ENCODE measurements at places on chromosomes 1 and 21.

DNA sequence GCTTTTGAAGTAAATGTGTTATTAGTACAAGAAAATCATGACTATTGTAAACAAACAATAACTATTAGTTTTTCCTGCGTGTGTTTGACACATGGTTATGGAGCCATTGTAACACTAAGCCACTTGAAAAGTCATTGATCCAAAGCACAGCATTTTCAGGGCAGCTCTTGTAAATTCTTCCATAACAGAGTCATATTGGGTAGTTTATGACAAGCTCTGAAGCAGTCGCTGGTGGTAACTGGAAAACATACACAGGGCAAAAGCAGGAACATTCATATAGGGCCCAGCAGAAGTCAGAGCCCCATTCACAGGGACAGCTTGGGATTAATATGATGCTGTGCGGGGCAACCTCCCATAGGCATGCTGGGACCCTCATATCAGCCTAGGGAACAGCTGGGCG is 483.2 kb upstream of the PTBP2 start:
- no peak for DNase-seq

GRCh38 chr1:244639561-244639960 is 13.4 kb upstream of the DESI2 start:
- DNase-seq: no peak

DNA sequence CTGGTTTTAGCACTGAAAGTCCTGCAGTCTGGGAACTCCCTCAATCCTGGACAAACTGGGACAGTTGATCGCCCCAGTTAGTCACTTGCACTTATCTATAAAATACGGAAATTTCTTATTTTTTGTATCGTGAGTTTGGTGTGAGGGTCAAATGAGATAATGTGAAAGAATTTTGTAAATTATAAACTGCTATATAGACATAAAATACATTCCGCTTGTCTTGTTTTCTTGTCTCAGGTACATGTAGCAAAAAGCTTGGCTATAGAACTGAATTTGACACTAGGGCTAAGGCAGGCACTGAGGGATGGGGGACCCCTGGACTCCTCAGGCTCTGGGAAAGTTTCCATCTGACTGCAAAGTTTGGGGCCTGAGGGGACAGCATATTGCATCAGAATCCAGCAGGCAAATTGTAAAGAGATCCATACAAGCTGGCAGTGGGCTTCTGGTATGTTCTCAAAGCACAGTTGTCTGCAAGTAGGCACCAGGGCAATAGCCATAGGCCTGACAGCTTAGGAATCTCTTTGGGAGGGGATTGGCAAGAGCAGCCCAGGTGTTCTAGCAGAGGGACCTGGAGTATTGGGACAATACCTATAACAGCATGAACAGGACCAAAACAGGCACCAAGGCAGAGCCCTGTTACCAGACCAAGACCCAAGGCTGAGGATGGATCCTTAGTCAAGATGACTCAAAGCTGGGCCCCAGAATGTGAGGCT is 44.3 kb downstream of the S1PR1 start:
- no peak for DNase-seq

DNA sequence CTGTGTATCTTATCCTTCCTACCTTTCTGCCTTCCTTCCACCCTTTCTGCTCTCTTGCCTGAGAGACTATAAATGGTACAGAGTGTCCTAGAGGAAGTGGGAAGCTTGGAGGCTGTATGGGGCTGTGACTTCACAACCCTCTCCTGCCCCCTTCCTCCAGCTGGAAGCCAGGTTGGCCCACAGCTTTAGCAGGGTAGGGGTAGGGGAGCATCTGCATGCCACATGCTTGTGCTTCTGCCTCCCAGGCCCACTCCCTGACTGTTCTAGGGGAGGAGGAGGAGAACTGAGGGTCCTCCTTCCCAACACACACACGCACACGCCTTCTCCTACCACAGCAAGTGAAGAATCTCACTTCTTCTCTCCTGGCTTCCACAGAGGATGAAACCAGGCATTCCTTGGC is 3.9 kb upstream of the SLC27A3 start:
- no peak for DNase-seq

DNA sequence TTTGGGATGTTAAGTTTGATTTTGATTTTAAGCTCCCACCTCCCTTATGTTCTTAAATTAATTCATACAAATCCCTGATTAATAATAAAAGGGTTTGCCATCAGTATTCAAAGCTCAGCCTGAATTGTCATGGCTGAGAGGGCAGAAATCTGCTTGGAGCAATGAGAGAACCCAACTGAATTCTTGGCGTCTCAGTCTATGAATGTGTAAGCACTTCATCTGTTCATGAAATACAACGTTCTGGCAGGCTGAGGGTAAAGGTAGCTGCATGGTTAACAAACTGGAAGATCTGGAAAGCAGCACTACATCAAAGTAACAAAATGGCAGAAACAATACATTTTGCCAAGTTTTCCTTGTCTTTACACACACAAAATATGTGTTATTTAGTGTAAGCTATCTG is 95.3 kb downstream of the ACBD6 start:
- no peak for DNase-seq

DNA sequence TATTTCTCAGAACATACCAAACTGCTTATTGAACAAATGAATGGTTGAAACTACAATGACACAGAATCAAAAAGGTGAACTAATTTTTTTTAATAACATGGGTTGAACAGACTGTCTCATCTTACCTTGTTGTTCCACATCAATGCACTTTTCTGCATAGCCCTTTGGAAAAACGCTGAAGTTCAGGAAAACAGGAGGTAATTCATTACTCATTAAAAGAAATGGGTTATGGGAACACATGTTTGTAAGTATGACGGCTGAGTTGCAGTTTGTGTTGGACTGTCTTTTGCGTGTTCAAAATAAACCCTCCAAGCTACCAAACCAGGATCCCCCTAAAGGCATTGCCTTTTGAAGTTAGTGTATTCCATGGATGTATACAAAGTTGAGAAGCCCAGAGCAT is 514.9 kb upstream of the PKN2 start:
- DNase-seq: no peak

DNA sequence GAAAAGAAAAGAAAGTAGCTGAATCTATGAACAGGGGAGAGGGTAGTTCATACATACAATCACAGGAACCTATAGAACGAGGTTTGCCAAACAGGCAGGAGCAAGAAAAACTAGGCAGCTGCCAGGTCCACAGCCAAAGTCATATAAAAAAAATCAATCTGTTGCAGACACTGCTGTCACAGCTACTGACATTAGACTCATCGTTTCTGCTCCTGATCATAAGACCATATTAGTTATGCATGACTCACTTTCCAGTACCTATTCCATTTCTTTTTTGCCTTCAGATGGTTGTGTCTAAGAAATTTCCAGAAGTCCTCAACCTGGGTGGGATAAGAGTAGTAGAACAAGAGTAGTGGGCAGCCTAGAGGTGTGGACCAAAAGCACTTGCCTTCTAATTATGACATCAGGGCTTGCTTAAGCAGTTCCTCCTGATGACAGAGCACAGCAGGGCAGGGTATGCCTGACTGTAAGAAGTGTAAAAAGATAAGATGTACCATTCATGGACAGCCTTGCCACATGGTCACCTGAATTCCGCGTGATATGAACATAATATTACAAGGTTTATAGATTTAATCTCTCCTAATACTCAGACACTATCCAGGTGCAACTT is 323.2 kb upstream of the SGIP1 start:
- DNase-seq: no peak

- DNase-seq: no peak
These were observed 166.1 kb downstream of the PDE4B start for GRCh38 chr1:65958561-65959350.

GRCh38 chr1:203565049-203565448 is 61.6 kb upstream of the ATP2B4 start:
- no peak for DNase-seq
